Femur (tissue), 1 donor: ENCODE measurements at places on chromosomes 16 and 17.

GRCh38 chr16:76653390-76654026 is 376.3 kb downstream of the CNTNAP4 start:
- DNase-seq: peak; percentile 44

GRCh38 chr16:74716355-74716754 is 15.7 kb upstream of the MLKL start:
- no peak for DNase-seq

GRCh38 chr17:9006175-9006767 is 15.0 kb upstream of the NTN1 start:
- DNase-seq: no peak

GRCh38 chr16:50265260-50265659 is 1.1 kb upstream of the ADCY7 start:
- DNase-seq: no peak

GRCh38 chr17:49473900-49474751 is 21.0 kb upstream of the NGFR start:
- no peak for DNase-seq

- no peak for DNase-seq
These were observed 20.5 kb downstream of the ATPAF2 start for GRCh38 chr17:18018411-18018921.

DNA sequence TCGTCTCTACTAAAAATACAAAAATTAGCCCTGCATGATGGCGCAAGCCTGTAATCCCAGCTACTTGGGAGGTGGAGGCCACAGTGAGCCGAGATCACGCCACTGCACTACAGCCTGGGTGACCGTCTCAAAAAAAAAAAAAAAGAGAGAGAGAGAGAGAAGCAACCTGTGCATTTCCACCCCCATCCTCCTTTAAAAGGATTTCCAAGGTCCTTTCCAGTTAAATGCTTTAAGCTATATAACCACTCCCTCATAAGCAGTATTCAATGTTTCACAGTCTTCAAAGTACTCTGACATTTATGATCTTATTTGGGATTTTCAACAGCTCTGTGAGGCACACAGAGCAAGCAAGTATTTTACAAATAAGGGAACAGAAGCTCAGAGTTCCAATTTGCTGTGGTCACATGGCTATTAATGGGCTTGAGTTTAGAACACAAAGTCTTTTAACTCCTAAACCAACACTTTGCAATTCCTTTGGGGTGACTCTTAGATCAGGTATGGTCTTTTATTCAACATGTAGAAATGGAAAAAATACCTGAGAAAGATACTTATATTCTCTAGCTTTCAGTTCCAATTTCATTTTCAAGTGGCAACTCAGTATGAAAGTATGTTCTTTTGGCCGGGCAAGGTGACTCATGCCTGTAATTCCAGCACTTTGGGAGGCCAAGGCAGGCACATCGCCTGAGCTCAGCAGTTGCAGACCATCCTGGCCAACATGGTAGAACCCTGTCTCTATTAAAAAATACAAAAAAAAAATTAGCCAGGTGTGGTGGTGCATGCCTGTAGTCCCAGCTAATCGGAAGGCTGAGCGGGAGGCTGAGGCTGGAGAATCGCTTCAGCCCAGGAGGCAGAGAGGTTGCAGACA is 31.3 kb downstream of the SPOP start:
- no peak for DNase-seq

- no peak for DNase-seq
These were observed 3.8 kb downstream of the PDZD9 start for GRCh38 chr16:21996923-21997696.

- DNase-seq: no peak
These were observed 6.3 kb downstream of the CLUH start for GRCh38 chr17:2705263-2705662.

DNA sequence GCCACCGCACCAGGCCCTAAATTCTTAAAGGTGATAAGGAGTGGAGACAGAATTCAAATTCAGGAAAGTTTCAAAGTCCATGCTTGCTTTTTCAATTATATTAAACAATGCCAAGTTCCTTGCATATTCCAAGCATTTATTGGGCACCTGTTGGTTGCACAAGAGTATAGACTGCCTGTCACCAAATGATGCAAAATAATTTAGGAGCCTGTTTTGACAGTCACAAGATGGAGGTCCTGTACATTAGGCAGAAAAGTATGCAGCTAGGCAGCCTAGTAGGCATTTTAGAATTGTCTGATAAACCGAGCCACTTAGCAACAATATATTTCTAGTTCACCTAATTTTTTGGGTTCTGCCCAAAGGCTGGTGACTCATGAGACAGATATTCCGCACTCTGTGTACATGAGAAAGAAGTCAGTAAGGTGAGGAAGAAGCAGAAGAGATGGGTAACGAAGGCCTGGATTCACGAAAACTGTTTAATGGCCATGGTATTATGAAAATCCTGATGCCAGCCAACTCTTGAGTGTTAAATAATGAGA is 7.3 kb downstream of the ACACA start:
- DNase-seq: no peak

- DNase-seq: no peak
These were observed 14.4 kb downstream of the DNAJC7 start for GRCh38 chr17:42002792-42003301.

DNA sequence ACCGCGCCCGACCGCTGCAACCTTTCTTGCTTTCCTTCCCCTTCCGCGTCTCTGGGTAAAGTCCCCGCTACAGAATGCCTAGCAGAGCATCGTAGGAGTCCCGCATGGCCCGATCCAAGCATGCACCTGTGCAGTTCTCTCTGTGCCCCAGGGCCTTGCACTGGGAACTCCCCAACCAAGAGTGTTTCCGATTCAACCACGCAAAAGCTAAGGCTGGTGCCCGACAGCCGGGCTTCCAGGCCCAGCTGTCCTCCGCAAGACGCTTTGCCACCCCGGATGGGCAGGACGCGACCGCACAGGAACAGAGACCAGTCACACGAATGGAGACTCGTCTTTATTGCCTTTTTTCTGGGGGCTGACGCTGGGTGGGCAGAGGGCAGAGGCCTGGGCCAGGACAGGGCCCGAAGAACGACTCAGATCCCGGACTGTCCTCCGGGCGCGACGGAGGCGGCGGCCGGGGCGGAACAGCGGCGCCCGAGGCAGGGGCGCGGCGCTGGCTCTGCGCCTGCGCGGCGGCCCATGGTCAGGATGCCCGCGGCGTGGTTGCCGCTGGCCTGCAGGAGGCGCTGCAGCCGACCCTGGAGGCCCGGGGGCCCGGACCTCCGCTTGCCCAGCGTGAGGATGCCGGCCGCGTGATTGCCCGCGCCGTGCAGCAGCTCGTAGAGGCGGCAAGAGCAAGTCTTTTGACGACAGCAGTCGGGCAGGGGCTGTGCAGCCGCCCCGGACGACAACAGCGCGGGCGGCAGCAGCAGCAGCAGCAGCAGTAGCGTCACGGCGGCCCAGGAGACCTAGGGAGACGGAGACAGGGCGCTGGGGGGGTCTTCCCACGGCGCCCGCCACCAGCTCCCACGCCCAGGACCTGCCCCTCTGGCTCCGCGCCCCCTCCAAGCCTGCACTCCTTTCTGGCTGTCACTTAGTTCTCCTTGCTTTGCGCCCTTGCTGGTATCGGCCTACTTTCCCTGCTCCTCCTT is 1.2 kb downstream of the HCRT start:
- peak; percentile 80 for DNase-seq

DNA sequence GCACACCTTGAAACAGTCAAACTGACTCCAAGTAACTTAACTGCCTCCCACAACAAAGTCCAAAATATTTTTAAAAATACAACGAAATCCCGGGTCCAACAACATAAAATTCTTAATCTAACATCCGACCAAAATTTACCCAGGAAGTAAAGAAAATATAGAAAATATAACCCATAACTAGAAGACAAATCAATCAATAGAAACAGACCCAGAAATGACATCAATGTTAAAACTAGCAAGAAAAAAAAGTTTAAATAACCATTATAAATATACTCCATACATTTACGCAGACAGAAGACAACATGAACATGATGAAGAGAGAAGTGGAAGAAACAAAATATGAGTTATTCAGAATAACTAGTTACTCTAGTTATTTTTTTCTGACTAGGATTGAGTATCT is 3.7 kb downstream of the ZNF597 start:
- DNase-seq: no peak

DNA sequence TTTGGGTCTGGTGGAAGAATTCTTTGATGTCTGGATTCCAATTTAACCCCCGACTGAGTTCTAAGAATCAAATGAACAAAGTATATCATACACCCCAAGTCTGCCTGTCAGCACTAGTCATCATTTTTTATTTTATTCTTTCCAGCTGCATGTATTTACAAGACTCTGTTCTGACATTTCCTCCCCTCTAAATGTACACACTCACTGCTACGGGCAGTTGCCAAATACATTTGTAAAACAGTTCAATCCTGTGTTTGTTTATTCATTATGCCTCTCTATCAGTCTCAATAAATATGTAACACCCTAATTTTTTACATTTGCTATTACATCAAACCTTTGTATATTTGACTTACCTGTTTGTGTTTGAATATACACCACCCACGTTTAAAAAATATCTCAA is 422.3 kb upstream of the PSMD7 start:
- DNase-seq: no peak

- DNase-seq: no peak
These were observed 36.2 kb upstream of the PPM1D start for GRCh38 chr17:60563743-60564142.

- DNase-seq: no peak
These were observed 112.5 kb upstream of the SOX9 start for GRCh38 chr17:72008236-72008876.

DNA sequence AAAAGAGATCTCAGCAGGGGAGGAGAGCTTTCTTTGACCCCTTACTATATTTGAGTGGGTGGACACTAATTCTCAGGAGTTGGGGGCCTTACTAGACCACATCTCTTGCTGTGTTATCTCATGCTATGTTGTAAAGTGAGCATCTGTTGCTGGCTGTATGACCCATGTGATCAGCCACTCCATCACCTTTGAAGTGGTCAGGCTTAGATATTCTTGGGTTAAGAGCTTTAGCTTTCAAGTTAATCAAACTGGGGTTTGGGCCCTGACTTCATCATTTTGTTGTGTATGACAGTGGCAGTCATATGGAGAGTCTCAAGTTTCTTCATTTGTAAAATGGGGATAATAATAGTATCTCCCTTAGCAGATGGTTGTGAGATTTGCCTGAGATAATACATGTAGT is 201.1 kb downstream of the FTO start:
- DNase-seq: no peak

DNA sequence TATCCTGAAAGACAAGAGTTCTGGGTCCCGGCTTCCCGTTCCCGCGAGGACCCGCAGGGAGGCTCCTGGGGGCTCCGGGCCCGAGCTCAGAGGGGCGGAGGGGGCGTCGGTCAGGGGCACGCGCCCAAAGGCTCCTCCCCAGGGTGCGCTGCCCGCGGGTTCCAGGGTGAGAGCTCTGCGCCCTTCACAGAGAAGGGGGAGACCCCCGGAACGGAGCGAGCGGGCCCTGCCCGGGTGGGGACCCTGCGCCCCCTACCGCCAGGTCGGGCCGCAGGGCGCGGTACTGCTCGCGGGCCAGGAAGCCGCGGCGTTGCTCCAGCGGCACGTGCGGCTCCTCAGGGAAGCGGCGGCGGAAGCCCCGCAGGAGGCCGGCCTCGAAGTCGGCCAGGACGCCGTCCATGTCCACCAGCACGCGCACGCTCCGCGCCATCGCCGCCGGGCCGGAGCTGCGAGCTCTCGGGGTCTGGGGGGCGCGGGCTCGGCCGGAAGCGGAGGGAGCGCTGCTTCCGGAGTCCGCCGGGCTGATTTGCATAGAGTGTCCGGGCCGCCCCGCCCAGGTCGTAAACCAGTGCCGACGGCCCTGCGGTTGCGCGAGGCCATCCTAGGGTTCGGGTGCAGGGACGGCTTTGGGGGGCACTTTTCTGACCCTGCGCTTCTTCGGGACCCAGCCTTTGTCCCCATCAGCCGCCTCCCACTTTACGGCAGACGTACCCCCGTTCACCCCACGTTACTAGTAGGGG is at the start of gene NT5C:
Gene NT5C, minus strand, starts transcription at position 465 of the 740 bp plus-strand sequence. Its CDS starts 35 bp downstream, at position 430.
- DNase-seq: peak; percentile 91

DNA sequence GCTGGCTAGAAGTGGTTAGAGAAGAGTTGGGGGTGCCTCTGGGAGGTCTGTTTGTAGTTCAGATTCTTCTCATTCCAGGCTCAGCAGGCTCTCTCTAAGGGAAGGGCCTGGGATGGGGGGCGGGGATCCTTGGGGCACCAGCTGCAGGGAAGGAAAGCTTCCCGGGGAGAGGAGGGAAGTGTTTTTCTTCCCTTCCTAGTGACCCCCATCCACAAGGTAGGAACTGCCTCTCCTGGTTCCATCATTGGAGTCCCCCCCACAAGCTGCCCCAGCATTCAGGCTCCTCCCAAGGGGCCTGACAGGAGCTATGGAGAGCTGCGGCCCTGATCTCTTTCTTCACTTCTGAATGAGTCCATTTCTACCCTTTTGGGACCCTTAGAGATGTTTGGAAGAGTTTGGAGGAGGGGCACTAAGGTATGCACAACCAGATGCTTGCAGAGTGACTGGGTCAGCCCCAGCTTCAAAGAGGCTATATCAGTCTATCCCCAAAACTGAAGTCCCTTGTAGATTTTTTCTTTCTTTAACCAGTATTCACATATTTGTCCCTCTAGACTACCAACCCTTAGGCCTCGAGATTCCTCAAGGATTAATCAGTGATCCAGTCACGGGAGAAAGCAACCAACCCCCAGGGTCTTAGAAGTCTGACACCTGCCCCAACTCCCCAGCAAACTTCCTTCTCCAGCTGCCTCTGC is 13.9 kb upstream of the FZD2 start:
- DNase-seq: peak; percentile 62

DNA sequence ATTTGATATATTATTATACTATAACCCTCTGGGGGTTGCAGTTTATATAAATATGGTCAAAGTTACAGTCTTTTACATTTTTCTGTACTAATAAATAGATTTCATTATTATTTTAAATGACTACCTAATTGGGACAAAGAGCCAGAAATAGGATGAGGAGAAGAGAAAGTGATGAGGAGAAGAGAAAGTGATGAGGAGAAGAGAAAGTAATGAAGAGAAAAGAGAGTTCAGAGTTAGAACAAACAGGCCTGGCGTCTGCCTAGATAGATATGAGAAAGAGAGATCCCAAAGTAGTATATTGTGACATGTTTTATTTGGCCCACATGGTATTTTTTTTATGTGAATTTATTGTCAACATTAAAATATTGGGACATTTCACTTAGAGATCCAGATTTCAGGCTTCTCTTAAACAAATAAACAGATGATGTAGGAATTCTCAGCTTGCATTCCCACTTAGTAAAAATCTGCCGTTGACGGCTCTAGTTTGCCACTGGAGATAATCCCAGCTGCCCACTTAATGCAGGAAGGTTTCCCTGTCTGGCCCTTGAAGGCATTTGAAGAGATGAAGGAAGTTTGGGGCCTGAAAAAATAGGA is 210.7 kb downstream of the STX8 start:
- no peak for DNase-seq

DNA sequence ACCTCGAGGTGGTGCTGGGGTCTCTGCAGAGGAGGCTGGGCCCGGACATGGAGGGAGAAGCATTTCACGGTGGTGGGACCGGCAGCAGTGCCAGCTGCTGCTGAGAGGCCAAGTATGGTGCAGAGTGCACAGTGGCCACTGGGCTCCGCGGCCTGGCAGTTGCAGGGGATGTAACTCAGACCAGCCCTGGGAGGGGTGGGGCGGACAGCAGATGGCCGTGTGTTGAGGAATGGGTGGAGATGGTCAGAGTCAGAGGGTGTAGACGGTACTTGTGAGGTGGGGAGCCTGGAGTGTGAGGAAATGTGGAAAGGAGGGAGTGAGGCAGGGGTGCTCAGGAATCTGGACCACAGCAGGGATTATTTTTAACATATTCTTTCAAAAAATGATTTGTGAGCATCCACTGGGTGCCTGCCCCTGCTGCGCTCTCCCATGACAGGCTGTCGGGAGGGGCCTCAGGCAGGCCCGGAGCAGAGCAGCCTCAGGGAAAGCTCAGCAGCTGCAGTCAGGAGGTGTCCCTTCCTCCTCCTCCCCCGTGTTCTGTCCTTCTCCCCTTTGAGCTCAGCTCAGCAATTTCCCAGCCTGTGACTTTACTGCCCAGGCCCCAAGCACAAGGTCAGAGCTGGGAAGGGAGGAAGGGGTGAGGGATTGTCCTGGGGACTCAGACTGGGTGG is 113.1 kb downstream of the RAP1GAP2 start:
- DNase-seq: no peak
